ENCODE measurements at places on chromosomes 12 and 14.

DNA sequence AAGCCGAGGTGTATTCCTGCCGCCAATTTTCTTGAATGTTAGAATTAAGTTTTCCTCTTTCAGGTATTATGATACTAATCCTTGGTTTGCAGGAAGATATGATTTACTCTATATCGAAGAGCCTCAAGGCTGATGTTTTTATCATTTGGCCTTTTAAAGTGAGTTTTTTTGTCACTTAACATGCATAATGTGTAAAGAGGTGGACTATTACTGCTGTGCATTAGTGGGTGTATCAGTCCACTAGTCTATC, 11.1 kb upstream of the TMPO start:
- DNase-seq: no peak

GRCh38 chr12:84201976-84202375, 710.6 kb downstream of the SLC6A15 start:
- DNase-seq: no peak

GRCh38 chr12:124698211-124698997, 131.0 kb upstream of the NCOR2 start:
- DNase-seq: no peak

- DNase-seq: no peak
These were observed 14.0 kb upstream of the RIPK3 start for GRCh38 chr14:24353559-24354481.

DNA sequence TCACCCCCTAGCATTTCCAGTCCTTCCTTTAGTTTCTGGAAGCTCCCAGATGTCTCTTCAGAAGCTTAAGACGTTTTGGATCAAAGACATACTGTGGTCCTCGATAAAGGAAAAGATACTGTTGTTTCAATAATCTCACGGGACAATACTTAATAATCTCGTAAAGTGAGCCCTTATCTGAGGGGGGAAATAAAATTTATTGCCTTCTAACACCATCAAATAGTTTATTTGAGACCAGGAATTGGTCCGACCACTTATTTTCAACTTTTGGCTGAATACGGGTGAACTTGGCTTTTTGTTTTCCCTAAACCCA, 640 bp upstream of the G2E3 start:
- no peak for DNase-seq

GRCh38 chr14:71536015-71536740, 396.1 kb upstream of the RGS6 start:
- DNase-seq: no peak

- no peak for DNase-seq
These were observed 297.5 kb downstream of the RPAP3 start for GRCh38 chr12:47408171-47408871.

GRCh38 chr12:22709292-22709691, 84.3 kb downstream of the ETNK1 start:
- no peak for DNase-seq

DNA sequence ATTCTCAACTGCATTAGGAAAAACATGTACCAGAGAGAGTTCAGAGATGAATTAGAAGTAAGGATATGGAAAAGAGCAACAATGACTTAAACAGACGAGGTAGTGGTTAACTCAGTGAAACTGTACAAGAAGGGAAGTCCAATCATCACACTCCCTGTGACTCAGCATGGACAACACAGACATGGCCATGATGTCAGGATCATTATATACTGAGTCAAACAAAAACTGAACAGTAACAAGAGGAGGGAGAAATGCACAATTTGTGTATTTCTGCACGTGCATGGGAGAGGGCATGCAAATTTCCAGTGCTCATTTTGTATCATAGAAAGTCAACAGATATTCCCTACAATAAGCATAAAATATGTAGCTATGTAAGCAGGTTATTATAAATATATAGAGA, 1037.8 kb downstream of the BCL11B start:
- DNase-seq: no peak

DNA sequence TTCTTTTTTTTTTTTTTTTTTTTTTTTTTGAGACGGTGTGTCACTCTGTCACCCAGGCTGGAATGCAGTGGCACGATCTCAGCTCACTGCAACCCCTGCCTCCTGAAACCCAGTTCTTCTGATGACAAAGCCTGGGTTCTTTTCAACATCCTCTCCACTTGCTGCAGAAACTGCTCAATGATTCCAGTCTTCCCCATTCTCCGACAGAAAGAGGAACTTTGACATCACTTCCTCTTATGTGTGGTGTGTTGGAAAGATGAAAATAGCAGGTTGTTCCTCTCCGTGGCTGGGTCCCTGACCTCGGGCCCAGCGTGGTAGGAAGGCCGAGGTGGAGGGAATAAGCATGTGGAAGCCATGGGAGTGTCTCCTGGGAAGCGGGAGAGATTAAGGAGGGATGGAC, 198.4 kb downstream of the PHETA1 start:
- DNase-seq: no peak

DNA sequence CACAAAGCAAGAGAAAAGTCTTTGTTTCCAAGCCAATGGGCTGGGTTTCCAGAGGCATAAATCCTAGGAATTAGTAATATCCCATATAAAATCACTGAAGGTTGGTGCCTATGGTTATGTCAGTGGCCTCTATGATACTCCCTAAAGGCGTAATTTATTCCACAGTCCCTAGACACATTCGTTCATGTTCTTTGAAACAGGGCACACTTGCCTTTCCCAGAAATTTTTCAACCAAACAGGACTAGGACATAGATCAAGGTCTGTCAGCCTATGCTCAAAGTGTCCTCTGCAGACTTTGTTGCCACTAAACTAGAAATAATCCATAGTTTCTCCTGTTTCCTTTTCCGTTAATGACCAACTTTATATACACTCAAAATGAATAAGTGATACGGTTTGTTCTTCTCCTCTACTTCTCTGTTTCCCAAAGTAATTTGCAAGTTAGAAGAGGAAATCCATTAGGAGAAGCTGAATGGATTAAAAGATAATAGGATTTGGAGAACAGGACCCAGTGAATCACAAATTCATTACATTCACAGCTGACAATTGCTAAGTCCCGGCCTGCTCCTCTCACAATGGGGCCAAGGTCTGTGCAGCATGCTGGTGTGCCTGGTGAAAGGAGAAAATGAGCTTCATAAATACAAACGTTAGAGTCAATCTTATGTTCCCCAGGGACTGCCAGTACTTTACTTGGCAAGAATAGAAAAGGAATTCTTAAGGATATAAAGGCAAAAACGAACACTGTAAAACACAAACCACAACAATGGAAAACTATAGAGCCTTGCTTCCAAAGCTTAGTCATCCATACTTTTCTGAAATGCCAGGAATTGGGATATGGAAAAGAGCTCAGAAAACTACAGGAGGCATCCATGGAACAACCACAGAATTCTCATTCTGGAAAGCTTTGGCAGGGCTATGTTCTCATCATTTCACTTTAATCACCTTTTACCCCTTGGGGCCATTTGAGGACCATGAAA, 966.2 kb downstream of the NRXN3 start:
- no peak for DNase-seq

DNA sequence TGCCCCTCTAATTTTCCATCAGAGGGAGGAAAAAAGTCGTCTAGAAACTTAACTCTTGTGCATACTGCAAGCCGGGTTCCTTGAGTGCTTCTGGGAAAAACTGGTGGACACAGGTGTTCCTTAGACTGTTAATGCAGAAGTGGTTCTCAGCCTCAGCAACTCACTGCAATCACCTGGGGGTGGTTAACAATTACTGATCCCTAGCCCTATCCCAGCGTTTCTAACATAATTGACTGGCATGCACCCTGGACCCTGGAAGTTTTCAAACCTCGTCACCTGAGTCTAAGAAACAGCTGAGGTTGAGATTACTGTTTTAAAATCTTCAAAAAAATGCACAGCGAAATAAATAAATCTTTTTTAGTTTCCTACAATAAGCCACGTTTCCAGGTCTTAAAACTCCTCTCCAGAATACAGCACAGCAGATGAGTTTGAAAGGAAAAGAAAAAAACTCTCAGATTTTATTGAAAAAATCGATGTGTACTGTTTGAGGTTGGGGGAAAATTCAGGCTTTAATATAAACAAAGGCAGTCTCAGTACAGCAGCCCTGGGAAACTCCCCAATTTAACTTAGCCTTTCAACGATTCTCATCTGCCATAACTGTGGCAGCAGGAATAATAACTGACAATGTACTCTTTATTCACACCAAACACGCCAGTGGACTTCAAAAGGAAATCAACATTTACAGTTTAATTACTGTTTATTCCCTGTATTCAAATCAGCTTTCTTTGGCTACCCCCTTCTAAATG, 45.4 kb downstream of the PHLDA1 start:
- DNase-seq: peak; percentile 14

DNA sequence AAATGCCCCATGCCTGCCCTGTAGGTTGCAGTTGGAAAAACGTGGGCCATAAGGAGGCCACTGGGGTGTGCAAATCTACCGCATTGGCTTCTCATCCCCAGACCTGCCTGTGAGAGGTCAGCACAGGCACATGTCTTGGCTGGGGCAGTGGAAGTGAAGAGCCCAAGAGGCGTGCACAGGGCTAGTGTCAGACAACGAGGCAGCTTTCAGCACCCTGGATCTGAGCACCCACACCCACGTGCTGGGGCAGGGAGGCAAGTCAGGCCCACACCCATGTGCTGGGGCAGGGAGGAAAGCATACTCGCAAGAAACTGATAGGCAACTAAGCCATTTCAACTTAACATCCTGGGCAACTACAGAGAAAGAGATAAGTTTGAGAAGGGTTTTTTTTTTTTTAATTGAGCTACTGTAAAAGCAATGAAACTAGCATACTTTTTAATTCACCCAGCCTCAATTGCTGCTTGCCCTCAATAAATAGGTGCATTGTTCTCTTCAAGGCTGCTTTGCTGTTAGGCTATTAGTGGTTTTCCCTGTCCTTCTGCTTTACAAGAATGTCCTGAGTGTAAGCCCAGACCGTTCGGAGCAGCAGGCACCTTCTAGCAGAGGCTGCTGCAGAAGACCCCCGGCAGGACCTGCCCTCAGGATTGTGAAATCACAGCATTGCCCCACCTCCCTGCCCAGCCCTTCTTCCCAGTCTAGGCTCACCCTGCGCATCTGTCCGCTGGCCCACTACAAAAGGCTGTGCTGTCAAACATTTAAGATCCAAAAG, 355.3 kb upstream of the FKBP4 start:
- DNase-seq: no peak

GRCh38 chr12:79961411-79961810, 26.5 kb upstream of the PPP1R12A start:
- no peak for DNase-seq

DNA sequence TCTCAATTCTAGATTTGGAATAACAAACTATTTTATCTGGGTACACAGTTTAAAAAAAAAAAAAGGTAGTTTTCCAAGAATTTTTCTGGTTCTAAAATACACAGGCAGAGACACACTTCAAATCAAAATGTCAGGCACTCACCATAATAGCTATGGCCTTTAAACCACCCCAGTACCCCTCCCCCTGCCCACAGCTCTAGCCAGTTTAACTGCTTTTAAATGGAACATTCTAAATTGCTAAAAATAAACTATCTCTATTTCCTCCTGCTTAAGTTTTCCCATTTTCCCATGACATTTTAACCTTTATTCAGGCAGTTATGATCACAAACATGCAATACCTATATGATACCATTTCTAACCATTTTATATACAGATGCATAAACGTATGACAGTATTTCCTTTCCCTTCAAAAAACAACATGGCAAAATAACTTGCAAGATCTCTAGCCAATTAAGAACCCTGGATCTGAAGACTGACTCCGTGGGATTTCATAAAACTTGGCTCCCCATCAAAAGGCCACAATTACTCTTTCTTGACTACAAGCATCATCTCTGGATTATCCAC, 46.3 kb downstream of the PPP2R5E start:
- DNase-seq: no peak

- DNase-seq: no peak
These were observed 9.5 kb upstream of the NYNRIN start for GRCh38 chr14:24389226-24389848.

DNA sequence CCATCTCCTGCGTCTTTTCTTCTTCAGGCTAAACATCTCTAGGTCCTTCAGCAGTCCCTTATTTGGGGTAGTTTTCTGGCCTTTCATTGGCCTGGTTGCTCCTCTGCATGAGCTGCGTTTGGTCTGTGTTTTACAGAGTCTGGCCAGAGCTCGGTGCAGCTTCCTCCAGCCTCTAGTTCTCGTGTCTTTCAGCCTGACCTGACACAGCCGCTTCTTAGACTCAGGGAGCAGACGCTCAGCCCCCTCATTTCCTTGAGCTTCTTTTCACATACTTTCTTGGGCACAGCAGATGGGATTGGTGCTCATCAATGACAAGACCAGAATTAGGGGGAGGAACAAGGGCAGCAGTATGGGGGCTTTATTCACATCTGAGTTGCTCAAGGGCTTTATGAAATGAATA, 13.6 kb upstream of the GSG1 start:
- DNase-seq: no peak
